ENCODE measurements at places on chromosomes 1 and 21.

DNA sequence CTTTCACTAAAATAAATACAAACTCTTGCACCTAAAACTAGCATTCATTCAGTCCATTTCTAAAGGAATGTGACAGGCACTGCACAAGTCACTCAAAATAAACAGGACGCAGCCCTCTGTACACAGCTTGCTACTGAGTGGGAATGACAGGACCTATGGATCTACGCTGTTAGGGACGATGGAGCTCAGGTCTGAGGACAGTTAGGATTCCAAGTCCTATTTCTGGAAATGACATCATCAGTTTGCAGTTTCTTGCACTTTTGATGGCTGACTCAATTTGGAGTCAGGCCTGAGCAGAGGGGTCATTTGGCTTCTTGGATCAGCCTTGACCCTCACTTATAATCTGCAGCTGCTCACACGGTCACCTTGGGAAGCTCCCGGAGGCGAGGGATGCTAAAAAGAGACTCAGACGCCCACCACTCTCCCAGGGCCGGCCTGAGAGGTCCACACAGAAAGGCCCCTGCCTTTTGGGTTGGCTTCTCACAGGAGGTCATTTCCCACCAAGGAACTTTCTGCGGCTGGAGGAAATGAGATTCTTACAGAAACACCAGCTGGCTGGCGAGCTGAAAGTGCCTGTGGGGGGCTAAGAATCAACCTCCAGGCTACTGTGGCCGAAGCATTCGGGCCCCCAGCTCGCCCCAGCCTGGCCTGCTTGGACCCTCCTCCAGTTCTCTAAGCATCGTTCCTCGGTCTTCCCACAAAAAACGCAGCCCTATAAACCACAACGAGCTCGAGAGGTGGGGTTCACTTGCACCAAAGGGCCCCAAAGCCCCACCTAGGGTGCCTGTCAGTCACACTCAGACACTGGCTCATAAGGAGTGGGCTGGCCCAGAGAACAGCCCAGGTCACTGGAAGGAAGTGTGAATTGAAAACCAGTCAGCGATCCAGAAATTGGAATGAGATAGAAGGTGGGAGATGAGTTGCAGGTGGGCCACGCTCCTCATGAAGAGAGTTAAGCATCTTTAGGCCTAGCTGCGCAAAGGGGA, 8.9 kb upstream of the PDE9A start:
- no peak for DNase-seq

GRCh38 chr1:181387702-181388101, 95.6 kb upstream of the CACNA1E start:
- DNase-seq: no peak

DNA sequence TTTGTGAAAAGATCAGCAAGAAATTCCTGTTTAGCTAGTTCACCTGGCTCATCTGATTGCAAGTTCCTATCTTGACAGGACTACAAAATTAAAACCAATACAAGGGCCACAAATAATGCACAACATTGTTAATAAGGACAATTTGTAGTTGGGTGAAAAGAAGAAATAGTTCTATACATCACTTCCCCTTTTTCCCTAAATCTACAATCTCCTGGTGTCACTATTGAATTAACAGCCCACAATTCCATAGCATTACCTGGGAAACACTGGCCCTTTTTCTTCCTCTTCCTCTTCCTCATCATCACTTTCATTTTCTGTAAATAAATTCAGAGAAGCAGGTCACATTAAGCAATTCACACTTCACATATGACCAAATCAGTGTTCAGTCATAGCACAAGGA, 366.9 kb downstream of the FAM72C start:
- no peak for DNase-seq

GRCh38 chr1:44060830-44061267, 29.6 kb upstream of the SLC6A9 start:
- DNase-seq: no peak

DNA sequence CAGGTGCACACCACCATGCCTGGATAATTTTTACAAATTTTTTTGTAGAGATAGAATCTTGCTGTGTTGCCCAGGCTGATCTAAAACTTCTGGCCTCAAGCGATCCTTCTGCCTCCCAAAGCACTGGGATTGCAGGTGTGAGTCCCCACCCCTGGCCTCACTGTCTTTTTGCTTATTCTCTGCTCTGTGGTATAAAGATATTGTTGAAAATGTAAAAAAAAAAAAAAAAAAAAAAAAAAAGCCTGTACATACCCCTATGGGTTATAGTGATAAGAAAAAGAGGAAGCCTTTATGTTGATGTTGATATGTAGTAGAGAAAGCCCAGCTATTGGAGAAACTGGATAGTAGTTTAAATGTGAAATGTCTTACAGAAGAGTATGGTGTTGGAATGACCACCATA, 125.8 kb downstream of the XPR1 start:
- no peak for DNase-seq

- DNase-seq: no peak
Observed at GRCh38 chr1:13512472-13512871, 1.3 kb downstream of the LRRC38 start.

DNA sequence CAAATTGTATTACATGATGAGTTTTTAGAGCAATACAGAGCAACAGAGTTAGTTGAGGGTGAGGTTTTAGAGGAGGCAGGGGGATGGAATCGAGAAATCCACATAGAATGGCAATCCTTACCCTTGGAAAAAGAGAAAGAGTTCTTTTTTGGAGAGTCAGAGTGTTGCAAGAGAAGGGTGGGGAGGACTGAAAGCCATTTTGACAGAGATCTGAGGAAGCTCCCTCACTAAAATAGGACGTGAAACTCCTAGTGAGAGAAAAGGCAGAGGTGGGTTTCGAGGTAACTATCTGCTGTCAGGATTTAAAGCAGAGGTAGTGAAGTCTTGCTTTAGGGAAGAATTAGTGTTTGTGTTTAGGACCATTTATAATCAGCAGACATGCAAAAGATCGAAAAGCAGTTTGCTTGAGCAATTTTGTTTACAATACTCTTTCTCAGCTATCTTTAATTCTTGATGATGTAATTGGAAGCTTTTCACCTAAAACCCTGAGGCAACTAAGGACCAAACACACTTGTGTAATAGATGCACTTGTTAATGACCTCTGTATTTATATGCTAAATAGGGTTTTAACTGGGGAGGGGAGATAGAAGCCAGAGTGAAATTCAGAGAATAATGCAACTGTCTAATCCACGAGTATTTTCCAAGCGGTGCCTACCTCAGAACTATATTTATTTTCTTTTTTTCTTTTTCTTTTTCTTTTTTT, 20.0 kb downstream of the ADAMTS5 start:
- DNase-seq: no peak

DNA sequence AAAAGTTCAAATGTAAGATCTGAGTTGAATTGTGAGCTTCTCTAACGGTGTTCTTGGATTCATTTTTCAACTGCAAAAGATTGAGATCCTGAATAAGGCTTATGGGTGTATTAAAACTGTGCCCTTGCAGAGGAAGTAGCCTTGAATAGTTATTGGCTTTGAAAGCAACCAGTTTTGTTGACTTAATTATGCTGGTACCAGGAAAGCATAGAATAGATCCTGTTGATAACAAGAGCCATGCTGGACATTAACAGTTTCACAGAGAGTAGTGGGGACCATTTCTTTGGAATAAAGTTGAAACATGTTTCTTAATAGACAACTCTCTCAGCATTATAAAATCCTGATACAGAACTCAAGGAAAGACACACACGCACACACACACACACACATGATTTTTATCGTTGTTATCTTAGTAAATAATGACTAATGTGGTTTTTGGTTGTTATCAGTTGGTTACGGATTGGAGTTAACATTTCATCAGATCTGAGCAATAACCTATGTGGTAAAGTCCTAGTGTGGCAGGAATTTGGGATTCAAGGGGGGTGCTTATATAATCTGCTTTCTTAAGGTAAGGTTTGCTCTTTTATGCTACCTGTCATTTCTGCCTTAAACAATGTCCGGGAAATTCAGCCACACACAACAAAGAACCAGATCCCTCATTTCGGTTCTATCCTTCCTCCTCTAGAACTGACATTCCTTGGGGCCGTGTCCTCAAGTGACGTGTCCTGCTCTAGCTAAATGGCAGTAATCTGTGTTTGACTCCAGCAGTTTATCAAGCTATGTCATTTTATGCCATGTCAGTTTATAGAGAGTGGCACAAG, 330.9 kb downstream of the CHRM3 start:
- no peak for DNase-seq

- no peak for DNase-seq
Observed at GRCh38 chr1:82795508-82796149, 994.9 kb downstream of the ADGRL2 start.

DNA sequence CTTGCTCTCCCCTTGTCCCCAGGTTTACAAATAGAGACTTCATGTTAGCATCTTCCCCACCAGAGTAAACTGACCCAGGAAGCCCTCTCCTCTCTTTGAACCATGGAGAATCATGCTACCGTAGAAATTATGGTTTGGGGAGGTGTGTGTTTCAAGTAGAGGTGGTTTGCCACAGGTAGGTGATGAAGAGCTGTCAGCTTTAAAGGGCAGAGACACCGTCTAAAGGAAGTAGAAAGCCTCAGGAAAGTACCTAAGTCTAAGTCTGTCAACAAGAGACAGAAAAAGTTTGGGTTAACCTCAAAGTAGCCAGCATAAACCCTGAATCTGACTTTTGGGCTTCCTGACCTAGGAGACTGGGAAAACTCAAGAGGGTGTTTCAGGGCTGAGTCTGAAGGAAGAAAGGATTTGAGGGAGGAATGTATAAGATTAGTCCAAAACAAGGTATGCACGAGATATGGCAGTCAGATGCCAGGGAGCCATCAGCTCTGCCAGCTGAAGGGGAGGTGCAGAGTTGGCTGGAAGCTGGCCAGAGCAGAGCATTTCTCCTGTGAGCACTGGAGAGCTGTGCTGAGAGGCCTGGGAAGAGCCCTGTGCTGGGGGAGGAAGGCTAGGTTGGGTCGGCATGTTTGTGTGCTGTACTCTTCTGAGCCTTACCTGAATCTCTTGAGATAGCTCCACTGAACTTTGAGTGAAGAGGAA, 14.3 kb downstream of the ADAMTSL4 start:
- DNase-seq: no peak

- DNase-seq: no peak
Observed at GRCh38 chr1:165424454-165425216, 20.3 kb downstream of the RXRG start.

- DNase-seq: no peak
Observed at GRCh38 chr1:206021626-206022365, 1.9 kb downstream of the CTSE start.

GRCh38 chr1:55043011-55043410, 3.7 kb downstream of the PCSK9 start:
- DNase-seq: no peak

DNA sequence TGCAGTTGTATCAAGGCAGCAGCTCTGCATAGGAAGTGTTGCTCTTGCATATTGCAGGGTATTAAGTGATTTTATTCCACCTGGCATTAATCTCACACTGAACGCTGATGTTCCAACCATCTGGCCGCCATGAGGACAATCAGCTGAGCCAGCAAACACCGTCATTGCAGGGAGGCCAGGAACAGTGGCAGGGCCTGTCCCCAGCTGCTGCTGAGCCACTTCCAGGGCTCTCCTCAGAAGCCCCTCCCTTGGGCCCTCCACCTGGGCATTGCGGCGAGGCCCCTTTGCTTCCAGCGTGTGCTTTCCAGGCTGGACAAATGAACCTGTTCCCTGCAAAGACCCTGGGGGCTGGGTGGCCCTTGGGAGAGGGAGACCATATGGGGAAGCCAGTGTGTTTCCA, 171.6 kb upstream of the C1orf174 start:
- DNase-seq: no peak

GRCh38 chr1:58814251-58815068, 30.6 kb upstream of the JUN start:
- DNase-seq: no peak

- DNase-seq: no peak
Observed at GRCh38 chr21:33897739-33898138, 17.9 kb downstream of the ATP5PO start.

GRCh38 chr1:151940541-151940940, 31.2 kb upstream of the THEM4 start:
- no peak for DNase-seq

- no peak for DNase-seq
Observed at GRCh38 chr1:150118716-150119115, 31.0 kb upstream of the PLEKHO1 start.

GRCh38 chr1:151009206-151009587, 948 bp downstream of the PRUNE1 start:
- DNase-seq: no peak

DNA sequence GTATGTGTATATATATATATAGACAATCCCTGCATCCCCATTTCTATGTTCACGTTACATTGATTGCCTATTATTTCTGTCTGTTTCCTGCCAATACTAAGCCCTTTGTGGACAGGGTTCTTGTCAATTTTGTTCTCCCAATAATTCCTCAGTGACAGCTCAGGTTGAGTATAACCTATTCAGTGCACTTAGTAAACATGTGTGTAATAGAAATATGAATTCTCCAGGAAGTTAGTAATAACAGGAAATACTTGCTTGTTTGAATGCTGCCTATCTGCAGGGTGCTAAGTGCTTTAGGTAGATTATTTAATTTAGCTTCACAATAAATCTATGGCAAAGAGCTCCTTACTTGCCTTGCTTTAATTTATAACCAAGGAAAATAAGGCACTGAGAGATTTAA, 52.8 kb upstream of the PTGFR start:
- DNase-seq: no peak

DNA sequence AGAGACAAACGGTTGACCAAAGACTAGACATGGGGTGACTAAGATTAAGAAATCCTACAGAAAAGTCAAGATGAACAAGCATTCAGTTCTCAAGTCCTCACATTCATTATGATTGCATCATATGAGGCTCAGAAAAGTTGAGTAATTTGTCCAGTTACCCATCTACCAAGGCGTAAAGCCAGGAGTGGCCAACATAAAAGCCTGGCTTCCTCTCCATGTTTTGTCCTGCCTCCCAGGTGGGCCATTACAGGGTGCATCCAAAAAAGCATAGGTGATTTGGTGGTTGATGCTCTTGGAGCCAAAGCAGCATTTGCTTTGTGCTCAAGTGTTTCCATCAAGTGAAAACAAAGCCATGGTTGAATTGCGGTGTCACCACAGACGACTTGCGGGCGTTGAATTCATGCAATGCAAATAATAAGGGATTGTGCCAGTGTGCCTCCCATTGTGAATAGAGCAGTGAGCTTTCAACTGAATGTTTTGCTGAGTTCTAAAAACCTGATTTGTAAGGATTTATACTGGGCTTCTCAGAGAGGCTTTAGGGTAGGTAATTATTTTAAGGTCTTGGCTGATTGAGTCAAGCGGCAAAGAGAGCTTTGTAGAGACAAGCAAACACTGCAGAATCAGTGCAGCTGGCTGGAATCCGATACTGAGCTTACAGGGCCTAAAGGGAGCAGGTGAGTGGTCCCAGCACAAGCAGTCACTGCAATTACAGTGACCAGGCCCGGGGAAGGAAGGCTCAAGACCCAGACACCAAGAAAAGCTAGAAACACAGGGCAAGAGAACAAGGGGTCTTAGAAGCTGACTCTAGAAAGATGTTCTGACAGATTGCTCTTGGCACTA, 54.1 kb downstream of the KCNJ15 start:
- no peak for DNase-seq

GRCh38 chr1:9269721-9270120, 23.0 kb upstream of the SPSB1 start:
- no peak for DNase-seq

Measured in activated naive CD4-positive, alpha-beta T cell (primary cell).